ENCODE measurements at places on chromosomes 4 and X.

GRCh38 chr4:122152711-122153226 lies 638 bp downstream of the BLTP1 start:
- no peak for DNase-seq

DNA sequence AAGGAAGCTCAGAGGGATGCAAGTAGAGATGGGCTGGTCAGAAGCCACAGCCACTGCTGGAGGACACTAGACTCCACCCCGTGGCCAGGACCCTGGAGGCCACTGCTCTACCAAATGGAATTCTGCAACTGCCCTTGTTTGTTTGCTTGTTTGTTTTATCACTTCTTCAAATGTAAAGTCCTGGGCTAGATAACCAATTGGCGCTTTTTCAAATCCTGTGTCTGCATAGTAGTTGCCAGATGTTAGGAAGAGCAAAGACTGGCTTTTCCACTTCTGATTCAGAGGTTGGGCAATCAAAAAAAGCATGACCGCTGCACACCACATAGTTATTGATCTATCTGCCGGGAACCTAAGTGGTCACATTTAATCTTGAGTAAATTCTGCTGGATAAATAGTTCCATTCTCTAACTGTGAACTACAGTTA lies 255.2 kb upstream of the SFRP2 start:
- DNase-seq, result no peak

- DNase-seq, result no peak
Observed at GRCh38 chr4:94334476-94334875, 8.2 kb downstream of the HPGDS start.

- peak; percentile 8 for DNase-seq
Observed at GRCh38 chr4:75781305-75781704, 56.9 kb downstream of the USO1 start.

DNA sequence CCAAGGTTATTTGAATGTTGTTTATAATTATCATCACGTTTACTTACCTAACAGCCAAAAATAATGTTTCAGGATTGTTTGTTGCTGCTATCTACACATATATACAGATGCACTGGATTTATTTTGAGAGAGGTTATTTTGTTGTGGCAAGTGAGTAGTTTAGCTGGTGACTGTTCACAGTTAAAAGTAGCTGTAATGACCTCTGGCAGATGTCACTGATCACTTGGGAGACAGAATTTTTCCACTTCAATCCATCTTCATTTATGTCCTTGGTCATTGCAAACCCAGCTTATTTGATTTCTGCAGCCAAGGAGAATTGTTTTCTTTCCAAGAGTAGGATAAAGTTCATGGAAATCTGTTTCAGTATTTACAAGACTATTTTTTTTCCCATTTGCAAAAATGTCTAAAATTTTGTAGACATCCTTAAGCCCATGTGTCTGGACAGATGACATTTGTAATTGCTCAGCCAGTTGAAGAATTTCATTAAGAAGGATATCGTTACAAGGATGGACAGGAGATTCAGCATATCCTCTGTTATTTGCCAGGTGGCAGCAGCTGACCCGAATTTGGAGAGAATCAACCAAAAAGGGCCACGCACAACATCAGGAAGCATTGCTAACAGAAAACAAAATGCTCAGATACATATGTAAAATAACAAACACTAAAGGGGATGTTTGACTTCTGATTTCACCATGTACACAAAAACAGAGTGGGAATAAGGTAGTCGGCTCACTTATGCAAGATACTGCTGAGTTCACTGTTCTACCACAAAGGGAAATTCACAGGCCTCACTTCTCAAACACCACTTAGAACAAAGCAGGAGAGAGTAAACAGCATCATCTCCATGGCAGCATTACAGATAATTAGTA lies 64.5 kb downstream of the GPRIN3 start:
- no peak for DNase-seq

- no peak for DNase-seq
Observed at GRCh38 chrX:66015152-66015831, 24.6 kb downstream of the VSIG4 start.

- no peak for DNase-seq
Observed at GRCh38 chr4:71487344-71487920, 148.6 kb downstream of the SLC4A4 start.

- DNase-seq, result no peak
Observed at GRCh38 chr4:129138810-129139496, 43.0 kb downstream of the C4orf33 start.

- DNase-seq, result no peak
Observed at GRCh38 chrX:108044554-108045256, at the start of gene VSIG1. VSIG1 (plus strand) TSS chrX:108045065; CDS start chrX:108045131, 66 bp downstream.

- no peak for DNase-seq
Observed at GRCh38 chr4:1773754-1774153, 19.3 kb upstream of the FGFR3 start.

DNA sequence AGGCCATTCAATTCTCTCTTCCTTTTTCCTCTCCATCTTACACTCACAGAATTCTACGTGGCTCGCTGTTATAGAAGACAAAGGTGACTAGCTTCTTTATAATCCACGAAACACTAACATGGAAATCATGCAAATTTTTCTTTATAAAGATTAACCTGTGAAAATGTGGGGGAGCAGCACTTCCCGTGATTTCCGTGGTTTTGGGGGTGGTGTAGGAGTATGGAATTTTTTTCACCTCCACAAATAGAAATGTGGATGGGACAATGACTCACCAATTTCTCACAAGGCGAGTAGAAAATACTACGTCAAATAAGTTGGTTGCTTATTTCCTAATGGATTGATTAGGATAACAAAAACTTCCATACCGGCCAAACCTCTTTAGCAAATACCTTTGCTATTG lies 719.2 kb upstream of the TENM3 start:
- no peak for DNase-seq

GRCh38 chr4:32472918-32473317 lies 1752.7 kb downstream of the PCDH7 start:
- no peak for DNase-seq

- DNase-seq, result no peak
Observed at GRCh38 chr4:94076498-94076897, 131.2 kb upstream of the SMARCAD1 start.

DNA sequence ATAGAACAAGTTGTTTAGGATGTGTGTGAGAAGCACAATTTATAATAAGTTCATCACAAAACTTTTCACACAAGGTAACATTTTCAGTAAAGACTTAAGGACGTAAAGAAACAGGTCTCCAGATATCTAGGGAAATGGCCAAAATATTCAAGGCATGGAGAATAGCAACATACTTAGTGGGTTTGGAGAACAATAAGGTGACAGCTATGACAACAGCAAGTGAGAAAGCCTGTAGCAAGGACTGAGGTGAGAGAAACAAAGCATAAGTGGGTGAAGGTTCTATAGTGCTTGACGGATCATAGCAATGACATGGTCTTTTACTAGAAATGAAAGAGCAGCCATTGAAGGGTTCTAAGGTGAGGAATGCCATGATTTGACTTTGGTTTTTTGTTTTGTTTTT lies 1337.3 kb downstream of the PCDH18 start:
- no peak for DNase-seq

DNA sequence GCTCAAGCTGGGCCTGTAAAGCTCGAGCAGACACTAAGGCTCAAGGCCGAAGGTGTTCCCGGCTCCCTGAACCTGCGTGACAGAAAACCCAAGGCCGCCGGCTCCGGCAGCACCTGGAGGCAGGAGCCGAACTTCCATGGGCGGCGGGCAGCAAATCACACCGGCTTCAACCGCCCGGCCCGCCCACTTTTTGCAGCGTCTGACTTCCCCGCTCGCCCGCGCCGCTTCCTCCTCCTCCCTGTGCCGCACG lies 940 bp upstream of the NSD2 start:
- DNase-seq, result peak; percentile 35

GRCh38 chr4:122639181-122639580 lies 18.3 kb upstream of the IL21 start:
- no peak for DNase-seq

DNA sequence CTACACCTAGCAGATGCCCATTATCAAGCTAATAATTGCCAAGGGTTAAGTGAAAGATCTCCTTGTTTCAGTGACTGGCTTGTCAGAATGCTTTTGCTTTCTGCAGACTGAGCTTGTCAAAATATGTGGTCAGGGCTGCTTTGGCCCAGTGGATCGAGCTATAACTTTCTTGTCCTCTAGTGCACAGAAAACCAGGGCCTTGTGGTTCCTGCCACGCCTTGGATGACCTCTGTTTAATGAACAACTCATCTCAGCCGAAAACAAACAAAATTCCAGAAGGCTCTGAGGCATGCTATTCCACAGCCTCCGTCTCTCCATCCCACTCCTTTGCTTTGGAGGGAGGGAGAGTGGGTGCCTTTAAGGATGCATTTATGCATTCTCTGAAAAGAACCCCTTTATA lies 11.3 kb downstream of the EVC start:
- no peak for DNase-seq

GRCh38 chr4:185722029-185722316 lies 90.0 kb downstream of the SORBS2 start:
- DNase-seq, result no peak

- DNase-seq, result no peak
Observed at GRCh38 chr4:159051245-159052071, 51.4 kb upstream of the RAPGEF2 start.

- peak; percentile 66 for DNase-seq
Observed at GRCh38 chrX:67604979-67605703, 61.3 kb downstream of the AR start.

- no peak for DNase-seq
Observed at GRCh38 chr4:88674565-88674964, 23.1 kb downstream of the NAP1L5 start.

GRCh38 chrX:39890807-39891206 lies 207.0 kb downstream of the BCOR start:
- no peak for DNase-seq

DNA sequence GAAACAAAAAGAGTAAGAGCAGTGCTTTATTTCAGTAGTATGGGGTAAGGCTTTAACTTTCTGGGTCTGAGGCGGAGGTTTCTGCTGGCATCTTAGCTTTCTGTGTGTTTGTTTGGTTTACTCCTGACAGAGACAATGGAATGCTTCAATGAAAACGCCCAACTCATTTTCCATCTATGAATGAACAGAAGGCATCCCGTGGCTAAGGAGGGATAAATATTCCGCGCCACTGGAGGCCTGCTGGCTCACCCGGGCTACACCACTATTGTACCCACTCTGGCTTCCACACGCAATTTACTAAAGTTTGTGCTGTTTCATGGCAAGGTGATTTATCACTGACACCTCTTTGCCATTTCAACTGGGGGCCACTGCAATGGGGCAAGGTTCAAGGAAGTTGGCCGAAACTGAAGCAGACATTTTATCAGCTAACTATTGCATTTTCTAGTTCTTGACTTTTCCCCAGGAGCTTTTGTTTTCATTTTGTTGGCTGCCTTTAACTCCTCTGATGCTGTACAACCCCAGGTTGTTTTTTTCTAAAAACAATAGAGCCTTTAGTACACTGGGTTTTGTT lies 32.8 kb upstream of the PPARGC1A start:
- DNase-seq, result no peak

GRCh38 chr4:96379524-96379923 lies 539.6 kb downstream of the PDHA2 start:
- no peak for DNase-seq

- DNase-seq, result no peak
Observed at GRCh38 chr4:21795091-21795490, 153.5 kb downstream of the KCNIP4 start.

DNA sequence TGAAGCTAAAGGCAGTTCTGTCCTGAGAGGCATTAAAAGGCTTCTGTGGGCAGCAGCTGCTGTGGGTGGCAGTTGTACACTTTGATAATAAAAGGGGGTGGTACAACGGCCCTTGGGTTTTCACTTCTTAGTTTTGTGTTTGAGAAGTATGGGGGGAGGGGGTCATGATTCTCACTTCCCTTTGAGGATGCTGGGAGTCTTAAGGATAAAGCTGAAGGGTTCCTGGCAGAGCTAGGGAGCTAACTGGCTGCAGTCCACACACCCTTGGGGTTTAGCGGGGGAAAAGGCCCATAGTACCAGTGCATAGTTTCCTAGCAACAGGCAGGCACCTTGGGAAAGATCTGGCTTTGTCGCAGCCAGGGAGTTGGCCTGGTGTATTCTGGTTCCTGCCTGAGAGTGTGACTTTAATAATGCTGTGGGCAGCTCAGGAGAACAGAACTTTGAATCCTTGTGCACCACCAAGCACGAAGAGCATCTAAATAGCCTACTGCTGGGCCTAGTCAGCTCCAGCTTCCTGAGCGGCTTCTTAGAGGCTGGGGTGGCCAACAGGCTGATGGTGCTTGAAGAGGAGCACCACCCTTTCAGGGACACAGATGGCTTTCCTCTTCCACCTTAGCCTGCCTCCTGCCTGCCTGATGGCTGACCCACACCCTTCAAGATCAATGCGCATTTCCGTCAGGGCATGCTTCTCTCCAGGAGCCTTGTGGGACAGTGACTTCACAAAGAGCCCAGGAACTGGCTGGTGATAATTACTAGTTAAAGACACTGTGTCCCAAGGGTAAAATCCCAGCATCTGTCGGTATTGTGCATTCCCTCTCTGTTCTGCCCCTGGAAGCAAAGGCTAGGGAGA lies 12.5 kb downstream of the ZBTB33 start:
- no peak for DNase-seq

DNA sequence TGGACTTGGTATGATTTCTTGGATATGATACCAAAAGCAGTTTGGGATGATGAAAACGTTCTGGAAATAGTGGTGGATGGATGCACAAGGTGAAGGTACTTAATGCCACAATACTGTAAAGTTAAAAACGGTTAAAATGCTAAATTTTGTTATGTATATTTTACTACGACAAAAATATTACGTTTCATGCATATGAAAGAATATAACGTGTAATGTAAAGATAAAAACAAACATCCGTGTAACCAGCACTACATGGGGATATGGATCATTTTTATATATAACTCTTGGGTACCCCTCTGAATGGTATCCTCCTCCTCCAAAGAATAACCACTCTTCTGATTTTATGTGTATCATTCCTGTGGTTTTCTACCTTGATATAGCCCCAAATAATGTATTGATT lies 862 bp upstream of the CENPU start:
- DNase-seq, result no peak

- no peak for DNase-seq
Observed at GRCh38 chr4:100168521-100168920, 21.7 kb downstream of the DDIT4L start.

DNA sequence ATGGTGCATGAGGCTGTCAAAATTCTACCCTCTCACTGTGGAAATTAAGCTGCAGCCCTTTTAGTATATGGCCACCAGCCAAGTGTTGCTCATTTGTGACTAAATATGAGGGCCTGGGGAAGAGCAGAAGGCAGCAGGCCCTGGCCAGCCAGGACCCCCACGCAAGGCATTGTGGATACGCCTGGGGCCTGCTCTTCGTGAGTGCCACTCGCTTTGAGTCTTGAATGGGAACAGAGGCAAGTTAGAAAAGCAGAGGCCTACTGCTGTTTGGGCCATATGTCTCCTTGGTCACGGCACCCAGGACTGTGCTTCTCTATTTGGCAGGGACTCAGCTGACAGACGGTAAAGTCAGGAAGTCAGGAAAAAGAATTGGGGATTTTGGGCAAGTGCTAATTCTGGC lies 10.9 kb downstream of the RTL5 start:
- DNase-seq, result no peak

GRCh38 chr4:147777456-147778091 lies 45.7 kb downstream of the ARHGAP10 start:
- DNase-seq, result no peak

GRCh38 chr4:147003956-147004809 lies 58.5 kb upstream of the TTC29 start:
- no peak for DNase-seq

GRCh38 chrX:373641-374471 lies 12.9 kb downstream of the PPP2R3B start:
- DNase-seq, result no peak

- DNase-seq, result no peak
Observed at GRCh38 chrX:31747411-31747810, 675.6 kb upstream of the FTHL17 start.
